Ovary (tissue), 10 donors: ENCODE measurements at places on chromosomes 6 and 20.

GRCh38 chr6:148885925-148886845, 139.4 kb downstream of the UST start:
- DNase-seq: no peak

GRCh38 chr6:23630726-23631635, 495.0 kb upstream of the NRSN1 start:
- no peak for DNase-seq

- no peak for DNase-seq
These were observed 12.4 kb upstream of the CDC5L start for GRCh38 chr6:44375071-44375470.

- DNase-seq: no peak
These were observed 8.4 kb downstream of the FOXS1 start for GRCh38 chr20:31836853-31837608.

- no peak for DNase-seq
These were observed 274.6 kb downstream of the FOXC1 start for GRCh38 chr6:1884313-1884712.

DNA sequence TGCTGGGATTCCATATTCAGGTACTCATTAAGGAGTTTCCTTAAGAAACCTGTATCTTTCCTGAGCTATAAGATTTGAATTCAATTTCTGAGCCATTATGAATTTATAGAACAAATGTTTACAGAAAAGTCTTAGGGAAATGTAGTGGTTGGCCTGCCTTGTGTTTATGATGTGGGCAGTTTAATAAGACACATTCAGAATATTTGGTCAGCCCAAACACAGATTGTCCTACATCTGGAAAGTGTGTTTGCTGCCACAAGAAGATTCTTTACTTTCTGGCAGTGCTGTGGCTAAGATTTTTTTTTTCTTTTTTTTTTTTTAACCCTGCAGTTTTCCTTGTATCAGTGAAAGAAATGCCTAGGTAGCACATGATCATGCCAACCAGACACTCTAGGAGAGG, 15.2 kb downstream of the TBX18 start:
- no peak for DNase-seq

DNA sequence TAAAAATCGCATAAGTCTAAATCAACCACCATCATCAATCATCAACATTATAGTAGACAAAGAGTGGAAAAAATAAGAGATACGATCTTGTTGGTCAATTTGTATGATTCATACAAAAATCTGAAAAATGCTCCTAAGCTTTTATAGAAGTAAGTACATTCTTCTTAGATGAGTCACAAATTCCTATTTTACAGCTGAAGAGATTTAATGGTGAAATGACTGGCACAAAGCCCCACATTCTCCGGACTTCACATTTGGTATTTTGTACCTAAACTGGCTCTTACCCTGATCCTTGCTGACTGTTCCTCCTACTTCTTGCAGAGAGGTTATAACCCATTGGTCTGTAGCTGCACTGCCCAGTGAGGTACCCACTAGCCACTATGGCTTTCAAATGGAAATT, 29.9 kb upstream of the PREP start:
- no peak for DNase-seq

GRCh38 chr6:7512320-7512719, 29.2 kb upstream of the DSP start:
- no peak for DNase-seq

DNA sequence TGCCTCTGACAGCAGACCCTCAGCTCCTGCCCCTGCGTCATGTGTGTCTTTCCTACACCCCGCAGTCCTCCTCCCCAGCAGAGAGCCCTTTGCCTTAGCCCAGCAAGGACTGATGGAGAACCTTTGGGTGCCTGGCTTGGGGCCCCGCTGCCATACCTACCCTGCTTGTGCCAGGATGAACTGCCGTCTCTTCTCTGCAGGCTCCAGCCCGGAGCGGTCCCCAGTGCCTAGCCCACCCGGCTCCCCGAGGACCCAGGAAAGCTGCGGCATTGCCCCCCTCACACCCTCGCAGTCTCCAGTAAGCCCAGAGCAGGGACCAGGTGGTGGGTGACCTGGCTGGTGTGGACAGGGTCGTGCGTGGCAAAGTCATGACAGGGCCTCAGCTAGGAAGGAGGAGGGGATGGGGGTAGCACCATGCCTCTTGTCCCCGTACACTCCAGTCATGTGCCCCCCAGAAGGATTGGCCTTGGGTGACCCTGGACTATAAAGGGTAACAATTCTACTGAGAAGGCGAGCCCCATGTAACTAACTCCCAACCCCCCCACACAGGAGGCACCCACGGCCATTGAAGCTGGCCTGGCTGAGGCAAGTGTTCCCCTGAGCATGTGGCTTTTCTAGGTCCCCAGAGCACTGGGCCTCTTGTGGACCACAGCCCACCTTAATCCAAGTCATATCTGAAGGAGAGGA, 8.3 kb downstream of the HSPA12B start:
- DNase-seq: no peak

DNA sequence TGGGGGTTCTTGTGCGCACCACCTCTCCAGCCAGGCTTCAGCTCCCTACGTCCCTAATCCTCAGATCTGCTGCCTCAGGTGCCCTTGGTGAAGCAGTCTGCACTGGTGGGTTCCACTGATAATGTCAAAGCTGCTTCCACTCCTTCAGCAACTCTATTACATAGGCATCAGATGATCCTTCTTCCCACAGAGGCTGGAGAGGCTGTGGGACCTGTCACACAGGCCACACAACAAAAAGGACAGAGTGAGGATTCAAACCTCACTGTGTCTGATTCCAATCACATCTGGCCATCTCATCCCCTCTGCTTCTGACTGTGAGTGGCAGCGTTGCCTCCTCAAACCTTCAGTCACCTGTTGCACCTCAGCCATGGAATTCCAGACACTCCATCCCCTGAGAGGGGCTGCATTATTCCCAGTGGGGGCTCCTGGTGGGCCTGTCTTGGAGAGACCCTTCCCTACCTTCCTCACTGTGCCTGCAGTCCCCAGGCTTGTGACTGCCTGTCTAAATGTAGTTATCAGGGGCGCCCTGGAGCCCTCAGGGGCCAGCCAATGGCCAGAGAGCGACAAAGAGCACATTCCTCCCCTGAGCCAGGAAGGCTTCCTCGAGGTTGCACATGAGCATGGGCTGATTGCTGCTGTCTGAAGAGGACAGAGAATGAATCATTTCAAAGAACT, 211.4 kb upstream of the ECI2 start:
- DNase-seq: no peak

DNA sequence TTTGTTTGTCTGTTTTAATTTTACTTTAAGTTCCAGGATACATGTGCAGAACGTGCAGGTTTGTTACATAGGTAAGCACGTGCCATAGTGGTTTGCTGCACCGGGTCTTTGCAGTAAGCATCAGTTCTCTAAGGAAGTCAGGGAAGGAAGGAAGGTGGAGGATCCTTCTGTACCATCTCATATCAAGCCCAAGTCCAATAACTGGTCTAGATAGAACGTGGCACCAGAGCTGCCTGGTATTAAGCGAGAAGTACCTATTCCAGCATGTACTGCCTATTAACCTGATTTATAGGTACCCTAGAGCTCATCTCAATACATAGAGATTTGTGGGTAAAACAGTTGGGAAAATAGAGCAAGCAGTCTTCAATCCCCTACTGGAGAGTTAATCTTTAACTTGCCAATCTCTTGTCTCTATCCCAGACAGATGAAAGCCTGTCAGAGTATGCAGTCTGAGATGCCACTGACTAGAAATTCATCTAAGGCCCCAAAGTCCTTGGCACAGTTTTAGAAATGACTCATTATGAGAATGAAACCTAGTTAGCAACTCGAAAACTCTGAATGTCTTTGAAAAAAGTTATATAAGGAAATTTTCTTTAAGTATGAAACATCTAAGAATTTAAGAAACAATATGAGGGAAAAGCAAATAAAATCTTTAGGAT, 144.9 kb downstream of the TFAP2A start:
- no peak for DNase-seq

DNA sequence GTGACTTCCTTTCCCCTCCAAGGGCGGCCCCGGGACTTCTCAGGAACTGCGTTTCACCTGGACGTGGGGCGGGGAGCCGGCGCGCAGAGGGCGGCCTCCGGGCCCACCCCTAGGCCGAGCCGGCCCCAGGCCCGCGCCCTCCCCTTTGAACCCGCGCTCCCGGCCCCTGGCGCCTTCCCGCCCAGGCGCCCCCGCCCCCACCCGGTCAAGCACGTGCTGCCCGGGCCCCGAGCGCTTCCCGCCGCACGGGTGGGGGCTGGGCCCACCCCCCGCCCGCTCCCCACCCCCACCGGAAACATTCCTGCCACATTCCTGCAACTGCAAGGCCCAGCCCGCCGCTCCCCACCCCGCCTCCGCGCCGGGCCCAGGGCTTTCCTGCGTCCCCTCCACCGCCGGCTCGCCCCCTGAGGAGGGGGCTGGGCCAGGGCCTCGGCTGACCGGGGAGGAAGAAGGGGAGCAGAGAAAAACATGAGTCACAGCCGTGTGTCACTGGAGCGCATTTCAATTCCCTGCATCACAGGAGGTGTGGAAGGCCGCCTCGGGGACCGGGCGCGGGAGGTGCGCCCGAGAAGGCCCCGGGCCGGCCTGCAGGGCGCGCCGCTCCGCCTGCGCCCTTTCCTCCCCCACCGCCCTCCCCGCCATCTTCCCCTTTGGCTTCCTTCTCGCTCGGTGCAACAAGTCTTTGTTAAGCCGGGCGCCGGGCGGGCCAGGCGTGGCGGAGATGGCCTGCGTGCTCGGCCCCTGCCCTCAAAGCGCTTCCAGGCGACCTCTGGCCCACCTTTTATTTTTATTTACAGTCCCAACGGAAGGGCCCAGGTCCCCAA, 1.2 kb upstream of the HMGA1 start:
- no peak for DNase-seq

- no peak for DNase-seq
These were observed 259.3 kb downstream of the NRN1 start for GRCh38 chr6:5747379-5747778.

GRCh38 chr6:116314218-116314617, 34.5 kb upstream of the TSPYL1 start:
- no peak for DNase-seq

GRCh38 chr6:30013291-30013922, 47.7 kb upstream of the POLR1H start:
- no peak for DNase-seq

DNA sequence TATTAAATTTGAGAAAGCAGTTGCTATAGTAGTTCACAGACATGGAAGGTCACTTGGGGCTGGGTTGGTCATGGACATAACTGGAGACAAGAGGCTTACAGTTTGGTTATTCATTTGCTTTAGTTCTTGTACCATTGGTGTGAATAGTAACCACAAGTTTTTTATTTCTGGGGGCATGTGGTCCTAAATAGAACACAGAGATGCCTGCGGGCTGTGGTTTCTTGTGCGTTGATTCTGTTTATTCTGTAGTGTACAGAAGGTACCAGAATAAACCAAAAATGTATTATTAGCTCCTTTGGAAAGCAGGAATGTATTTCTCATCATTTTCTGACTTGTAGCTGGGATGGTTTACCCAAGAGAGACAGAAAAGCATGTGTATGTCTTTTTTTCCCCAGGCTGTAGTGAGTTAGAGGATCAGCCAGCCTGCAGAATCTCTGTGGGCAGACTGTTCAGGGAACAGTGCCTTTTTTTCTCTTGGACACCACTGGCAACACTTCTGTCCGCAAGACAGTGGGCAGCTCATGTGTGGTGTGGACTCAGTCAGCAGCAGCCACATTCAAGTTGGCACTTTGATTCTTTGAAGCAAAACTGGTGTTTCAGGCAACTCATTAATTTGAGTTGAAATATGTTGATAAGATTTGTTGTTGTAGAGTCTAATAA, 122.1 kb downstream of the LRRC1 start:
- no peak for DNase-seq

GRCh38 chr20:61057443-61058121, 194.5 kb upstream of the CDH4 start:
- DNase-seq: no peak

DNA sequence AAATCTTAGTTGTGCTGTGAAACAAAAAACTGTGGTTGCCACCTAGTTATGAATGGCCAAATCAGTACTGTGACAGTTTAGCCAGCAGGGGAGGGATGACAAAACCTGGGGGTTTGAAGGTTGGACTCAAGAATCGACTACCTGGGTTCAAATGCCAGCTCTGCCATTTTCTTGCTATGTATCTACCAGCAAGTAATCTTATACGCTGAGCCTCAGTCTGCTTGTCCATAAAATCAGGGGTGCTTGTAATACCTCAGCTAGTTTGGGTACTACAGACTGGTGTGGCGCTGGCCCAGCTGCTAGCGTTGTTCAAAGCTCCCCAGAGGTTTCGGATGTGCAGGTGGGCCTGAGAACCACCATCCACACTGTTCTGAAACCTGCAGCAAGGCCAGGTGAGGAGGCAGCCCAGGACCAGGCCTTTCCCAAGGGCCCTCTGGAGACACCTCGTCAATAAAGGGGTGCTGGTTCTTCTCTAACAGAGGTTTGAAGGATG, 40.4 kb downstream of the TRAM2 start:
- DNase-seq: no peak

DNA sequence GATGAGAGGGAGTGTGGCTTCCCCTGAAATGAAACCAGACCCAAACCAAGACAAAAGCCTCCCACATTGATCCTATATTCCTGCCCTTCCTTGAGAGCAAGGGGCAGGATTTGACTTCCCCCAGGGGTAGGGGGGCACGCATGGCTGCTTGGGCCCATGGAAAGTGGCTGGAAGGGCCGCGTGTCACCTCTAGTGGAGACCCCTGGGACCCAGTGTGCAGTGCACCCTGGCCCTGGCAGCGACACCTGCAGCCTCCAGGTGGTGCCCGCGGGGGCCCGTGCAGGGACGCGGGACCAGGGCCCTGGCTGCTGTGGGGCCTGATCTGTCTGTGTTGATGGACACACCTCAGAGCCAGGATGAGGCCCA, 18.0 kb upstream of the SLCO4A1 start:
- no peak for DNase-seq

- no peak for DNase-seq
These were observed 74.5 kb downstream of the PTPN1 start for GRCh38 chr20:50584687-50585086.

DNA sequence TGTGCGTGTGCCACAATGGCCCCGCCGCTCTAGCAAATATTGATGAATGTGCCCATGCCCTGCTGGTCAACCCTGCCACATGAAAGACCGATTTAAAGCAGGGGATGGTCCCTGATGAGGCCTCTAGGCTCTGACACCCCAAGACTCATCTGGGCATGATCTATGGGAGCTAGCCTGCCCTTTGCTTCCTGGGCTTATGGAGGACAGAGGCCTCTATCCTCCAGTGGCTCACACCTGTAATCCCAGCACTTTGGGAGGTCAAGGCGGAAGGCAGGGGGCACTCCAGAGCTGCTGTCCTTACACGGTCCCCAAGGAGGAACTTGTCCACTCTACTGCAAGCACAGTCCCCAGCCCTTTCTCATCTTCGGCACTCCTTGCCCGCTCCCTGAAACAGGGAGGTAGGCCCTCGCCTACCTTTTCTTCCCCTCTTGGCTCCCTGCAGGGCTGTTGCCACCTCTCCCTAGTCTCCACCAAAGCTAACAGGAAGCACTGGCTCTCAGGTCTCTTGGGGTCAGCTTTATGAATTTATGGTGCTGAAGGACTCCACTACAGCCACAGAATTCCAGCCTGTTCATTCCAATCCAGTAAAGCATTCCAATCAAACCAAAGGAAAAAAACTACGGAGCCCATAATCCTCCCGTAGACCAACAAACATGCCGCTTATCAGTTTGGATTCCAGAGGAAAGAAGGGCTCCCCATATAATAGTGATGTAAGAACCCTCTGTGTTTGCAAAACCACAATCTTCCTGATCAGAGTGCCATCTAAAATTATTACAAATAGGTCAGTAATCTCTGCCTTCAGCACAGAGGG, 48.7 kb upstream of the FOXQ1 start:
- no peak for DNase-seq
